HFF-Myc (cell line): ENCODE measurements at places on chromosomes 5 and 9.

DNA sequence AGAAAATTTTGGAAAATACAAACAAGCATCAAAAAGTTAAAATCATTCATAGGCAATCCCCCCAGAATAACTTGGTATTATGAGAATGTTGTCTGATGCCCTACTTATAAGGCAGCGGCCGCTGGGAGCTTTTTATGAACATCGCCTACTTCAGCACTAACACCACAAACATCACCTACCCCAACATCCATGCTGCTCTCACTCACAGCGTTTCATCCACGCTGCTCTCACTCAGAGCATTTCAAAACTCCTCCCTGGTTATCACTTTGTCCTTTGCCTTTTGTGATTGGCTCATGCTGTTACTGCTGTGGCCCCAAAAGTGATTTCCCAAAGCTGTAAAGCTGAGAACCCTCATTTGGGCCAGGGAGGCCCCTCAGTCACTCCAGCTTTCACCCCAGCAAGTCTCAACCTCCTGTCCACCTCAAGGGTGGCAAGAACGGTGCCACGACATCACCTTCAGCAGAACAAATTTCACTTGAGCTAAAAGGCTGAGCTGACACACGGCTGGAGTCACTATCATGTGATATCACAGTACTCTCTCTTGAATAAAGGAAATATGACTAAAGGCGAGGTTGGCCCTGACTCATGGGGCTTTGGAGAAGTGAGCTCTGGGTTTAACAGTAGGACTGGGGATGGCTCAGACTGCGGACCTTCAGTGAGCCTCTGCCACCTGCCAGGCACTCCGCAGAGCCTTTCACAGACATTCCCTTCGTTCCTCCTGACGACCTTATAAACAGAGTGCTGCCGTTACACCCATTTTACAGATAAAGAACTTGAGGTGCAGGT lies 25.2 kb downstream of the SHC3 start:
- peak; percentile 39 for DNase-seq

GRCh38 chr5:134525683-134526482 lies 413 bp downstream of the JADE2 start:
- DNase-seq: no peak

GRCh38 chr9:125190361-125190801 lies 778 bp upstream of the PPP6C start:
- no peak for DNase-seq

DNA sequence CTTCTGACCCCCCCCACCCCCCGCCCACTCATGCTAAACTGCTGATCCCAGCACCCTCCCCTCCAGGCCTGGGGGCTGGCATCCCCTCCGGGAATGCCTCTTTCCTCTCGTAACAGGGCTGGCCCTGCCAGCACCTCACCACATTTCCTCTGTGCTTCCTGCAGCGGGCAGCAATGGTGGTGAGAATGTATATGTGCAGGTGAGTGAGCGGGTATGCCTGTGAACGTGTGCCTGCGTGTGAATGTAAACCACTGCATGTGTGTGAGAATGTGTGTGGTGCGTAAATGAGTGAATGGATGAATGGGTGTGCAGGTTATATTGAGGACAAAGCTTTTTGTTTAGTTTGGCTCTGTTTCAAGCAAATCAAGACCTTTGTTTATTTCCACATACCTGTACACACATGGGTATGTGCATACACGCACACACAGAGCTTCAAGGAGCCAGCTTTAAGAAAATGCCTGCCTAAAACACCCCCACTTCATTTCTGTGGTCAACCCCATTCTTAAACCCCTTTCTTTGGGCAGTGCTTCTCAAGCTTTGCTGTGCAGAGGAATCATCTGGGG lies 95.7 kb upstream of the SHB start:
- no peak for DNase-seq

DNA sequence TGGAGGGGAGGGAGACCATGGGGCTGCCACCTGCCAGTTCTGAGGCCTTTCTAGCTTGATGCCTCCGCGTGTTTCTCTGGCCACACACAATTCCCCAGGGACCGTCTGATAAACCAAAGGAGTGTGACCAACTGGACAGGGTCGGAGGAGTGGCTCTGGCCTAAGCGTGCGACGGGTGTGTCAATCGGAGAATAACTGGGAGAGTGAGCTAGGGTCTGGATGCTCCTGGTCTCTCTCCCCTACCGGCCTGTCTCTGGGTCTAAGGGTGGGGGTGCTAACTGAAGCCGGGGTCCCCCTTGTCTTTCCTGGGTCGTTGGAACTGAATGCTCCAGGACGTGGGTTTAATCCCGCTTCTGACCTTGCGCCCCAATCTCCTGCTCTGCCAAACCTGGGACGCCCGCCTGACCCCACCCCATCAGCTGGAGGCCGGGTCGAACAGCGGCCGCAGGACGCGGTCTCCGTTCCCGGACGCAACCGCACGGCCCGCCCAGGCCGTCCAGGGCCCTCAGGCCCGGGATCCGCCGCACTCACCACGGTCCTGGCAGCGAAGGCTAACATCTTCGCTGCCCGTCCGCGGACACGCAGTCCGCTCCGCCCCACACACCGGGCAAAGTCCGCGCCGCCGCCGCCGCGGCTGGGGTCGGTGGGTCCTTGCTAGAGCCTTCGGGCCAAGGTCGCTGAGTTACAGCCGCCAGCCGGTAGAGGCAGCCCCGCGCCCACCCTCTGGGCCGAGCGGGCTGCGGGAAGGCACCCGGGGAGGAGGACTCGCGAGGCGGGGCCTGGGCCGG lies 447 bp downstream of the CRAT start:
- DNase-seq: no peak

GRCh38 chr5:641331-641765 lies 29.2 kb downstream of the CEP72 start:
- DNase-seq: no peak

DNA sequence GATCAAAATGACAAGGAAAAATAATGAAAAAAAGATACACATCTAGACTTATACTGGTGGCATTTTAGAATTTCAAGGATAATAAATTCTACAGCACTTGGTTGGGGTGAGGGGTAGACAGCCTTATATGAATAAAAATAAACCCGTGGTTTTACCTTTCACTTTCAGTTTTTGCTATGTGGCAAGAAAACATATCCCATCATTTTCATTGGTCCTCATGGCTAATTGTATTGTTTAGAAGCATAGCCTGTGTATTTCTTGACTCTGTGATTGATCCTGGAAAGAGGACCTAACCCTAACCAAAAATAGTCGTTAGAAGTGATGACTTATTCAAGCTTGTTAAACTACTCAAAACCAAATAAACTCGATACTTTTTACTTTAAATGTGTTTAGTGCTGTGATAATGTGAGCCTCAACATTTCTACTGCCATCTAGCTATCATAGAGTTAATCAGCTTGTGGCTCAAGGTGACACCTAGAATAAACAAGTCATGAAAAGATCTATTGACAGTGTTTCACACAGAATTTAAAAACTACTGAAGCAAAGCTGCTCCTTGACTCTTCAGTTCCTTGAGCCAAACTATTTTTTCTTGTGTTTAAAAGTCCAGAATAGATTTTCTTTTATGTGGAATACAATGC lies 153.3 kb upstream of the IZUMO3 start:
- no peak for DNase-seq

DNA sequence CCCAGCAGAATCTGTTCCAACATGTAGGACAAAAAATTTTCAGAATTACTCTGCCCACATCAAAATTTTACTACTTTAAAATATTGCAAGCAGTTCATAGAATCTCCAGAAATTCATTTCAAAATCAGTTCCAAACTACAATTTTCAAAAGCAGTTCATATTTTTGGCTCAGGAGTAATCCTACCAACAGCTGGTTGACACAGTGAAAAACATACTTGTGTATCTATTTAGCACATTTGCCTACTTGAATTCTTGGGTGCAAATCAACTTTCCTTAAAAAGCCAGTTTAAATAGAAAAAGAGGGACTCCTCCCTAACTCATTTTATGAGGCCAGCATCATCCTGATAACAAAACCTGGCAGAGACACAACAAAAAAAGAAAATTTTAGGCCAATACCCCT lies 31.5 kb downstream of the SOX30 start:
- DNase-seq: no peak

- DNase-seq: no peak
Measured at GRCh38 chr5:32147236-32147635, 26.9 kb downstream of the GOLPH3 start.

- DNase-seq: no peak
Measured at GRCh38 chr9:71692337-71692736, 76.0 kb downstream of the CEMIP2 start.

GRCh38 chr5:4042311-4042710 lies 446.7 kb downstream of the IRX1 start:
- DNase-seq: no peak

DNA sequence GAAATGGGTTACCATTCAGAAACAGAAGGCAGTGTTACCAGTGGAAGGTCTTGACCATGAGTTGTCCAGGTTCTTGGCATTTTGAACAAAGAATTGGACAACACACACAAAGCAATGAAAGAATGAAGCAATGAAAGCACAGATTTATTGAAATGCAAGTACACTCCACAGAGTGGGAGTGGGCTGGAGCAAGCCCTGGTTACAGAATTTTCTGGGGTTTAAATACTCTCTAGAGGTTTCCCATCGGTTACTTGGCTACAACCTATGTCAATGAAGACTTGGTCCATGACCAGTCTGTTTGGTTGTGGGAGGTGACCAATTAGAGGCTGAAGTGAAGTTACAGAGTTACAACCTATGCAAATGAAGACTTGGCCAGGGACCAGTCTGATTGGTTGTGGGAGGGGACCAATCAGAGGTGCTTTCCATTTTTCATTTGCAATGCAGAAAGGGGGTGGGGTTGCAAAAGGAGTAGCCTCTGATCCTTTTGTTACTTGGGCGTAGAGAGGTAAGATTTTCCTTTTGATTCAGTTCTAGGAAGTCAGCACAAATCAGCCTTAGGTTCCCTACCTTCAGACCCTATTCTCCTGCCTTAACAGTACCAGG lies 71.7 kb upstream of the SPRY4 start:
- DNase-seq: no peak

GRCh38 chr5:11863911-11864310 lies 40.3 kb downstream of the CTNND2 start:
- DNase-seq: no peak

DNA sequence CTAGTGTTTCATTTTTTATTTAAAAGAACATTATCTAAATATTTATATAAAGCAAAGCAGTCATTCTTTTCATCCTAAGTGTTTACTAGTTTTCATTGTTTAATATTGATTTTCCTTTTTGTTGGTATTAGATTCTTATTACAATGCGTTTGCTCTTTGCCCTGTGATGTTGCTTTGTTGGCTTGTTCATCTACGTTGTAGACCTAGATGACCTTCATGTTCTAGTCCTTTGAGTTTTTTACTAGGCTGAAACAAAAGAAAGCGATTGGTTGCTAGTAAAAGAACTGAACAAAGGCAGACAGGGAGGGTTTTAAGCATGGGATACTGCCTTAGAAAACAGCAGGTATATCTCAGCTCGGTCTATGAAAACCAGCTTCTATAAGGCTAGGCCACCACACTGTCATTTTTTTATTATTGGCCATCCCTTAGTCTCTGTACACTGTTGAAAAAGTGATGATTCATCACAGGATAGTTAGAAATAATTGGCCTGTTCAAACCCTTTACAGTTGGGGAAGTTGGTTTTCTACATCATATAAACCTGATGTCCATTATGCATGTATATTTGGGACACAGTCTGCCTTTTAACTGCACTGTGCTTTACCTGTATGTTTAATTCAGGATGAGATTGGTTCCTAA lies 119.0 kb downstream of the ZCCHC7 start:
- DNase-seq: no peak

DNA sequence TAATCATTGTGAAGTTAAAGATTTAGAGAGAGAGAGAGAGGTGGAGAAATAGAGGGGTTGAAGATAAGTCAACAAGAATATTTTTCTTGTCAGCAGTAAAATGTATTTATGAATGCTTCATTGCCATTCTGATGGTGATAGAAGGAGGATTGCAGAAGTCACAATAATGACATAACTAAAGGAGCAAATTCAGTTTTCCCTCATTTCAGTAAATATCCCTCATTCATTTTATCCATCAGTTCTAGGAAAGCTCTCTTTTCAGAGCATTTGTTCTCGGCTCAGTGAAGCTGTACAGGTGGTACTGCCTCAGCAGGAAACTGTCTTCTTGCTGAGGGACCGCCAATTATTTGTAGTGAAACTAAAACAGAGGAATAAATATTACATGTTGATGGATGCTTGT lies 681.4 kb downstream of the CETN3 start:
- DNase-seq: no peak

GRCh38 chr5:52582313-52582712 lies 205.4 kb upstream of the ITGA1 start:
- no peak for DNase-seq

DNA sequence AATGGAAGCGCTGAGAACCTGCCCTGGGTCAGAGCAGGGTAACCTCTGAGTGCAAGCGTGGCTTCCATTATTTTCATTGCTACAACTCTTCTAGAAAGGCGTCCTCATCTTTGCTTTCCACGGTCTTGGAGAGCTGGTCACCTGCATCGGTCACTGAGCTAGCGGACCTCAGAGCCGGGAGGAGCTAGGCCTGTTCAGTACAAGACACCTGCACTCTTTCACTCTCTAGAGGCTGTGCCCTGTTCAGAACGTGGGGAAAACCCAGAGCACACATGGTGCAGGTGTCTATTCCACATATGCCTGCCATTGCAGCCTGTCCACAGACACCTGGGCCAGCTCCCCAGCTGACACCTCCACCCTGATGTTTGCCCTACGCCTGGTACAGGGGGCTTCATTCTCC lies 147.8 kb upstream of the IRX2 start:
- no peak for DNase-seq

DNA sequence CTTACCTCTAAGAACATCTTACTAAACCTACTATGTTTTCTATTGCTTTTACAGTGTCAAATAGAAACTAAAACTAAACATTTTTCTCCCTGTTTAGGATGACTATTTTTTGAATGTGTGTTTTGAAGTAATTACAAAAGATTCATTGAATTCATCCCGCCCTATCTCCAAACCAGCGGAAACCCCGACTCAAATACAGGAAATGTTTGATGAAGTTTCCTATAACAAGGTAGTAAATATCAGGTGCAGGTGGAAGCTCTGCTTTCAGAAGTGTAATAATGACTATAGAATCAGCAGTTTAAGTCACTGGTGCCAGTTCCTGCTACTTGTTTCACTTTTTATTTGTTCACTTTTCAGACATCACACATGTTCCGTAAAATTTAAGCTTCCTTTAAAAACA lies 20.0 kb downstream of the ERAP2 start:
- no peak for DNase-seq

- DNase-seq: no peak
Measured at GRCh38 chr5:54457094-54457862, 1.8 kb downstream of the HSPB3 start.

- DNase-seq: no peak
Measured at GRCh38 chr9:123375469-123376132, 19.6 kb downstream of the CRB2 start.

DNA sequence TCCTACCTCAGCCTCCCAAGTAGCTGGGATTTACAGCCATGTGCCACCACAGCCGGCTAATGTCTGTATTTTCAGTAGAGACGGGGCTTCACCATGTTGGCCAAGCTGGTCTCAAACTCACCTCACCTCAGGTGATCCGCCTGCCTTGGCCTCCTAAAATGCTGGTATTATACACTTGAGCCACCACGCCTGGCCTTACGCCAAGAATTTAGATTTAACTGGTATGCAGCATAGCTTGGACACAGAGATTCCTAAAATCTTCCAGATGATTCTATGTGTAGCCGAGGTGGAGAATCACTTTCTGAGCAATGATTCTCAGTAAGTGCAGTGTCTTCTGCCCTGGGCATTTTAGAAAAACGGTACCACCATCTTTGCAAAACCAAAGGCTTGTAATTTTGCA lies 74.1 kb downstream of the HABP4 start:
- no peak for DNase-seq
